Adrenal gland (tissue), 19 donors: ENCODE measurements at places on chromosomes 5 and 9. TPM values are rescaled to one million over a fixed set of nuclear protein-coding genes. Genes with fewer than 3 reads are reported as not detected.

PCDHGA6 gene
- 3.4 TPM for total RNA-seq

DNA sequence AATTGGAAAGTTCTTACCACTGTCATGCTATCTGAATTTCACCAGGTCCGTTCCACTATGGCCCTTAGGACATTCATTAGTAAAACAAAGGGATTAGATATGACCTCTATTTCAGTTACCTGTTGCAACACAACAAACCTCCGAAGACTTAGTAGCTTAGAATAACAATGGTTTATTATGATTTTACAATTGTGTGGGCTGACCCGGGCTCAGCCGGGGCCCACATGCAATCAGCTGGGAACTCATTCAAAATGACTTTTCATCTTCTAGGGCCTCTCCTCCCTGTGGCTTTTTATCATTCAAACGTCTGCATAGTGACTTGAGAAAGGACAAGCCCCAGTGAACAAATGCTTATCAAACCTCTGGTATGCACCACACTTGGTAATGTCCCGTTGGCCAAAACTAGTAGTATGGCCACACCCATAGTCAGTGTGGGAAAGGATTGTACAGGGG lies 2.3 kb upstream of the FBXW11 start:
- peaks cover 26% of the 10 kb centered on the region for H3K4me1 ChIP-seq
- no peak for DNase-seq
- H3K4me3 ChIP-seq, result no peak overlapping the region
- H3K36me3 ChIP-seq, result no peaks in the 10 kb centered on the region

NMUR2 gene
- total RNA-seq, result not detected

DNA sequence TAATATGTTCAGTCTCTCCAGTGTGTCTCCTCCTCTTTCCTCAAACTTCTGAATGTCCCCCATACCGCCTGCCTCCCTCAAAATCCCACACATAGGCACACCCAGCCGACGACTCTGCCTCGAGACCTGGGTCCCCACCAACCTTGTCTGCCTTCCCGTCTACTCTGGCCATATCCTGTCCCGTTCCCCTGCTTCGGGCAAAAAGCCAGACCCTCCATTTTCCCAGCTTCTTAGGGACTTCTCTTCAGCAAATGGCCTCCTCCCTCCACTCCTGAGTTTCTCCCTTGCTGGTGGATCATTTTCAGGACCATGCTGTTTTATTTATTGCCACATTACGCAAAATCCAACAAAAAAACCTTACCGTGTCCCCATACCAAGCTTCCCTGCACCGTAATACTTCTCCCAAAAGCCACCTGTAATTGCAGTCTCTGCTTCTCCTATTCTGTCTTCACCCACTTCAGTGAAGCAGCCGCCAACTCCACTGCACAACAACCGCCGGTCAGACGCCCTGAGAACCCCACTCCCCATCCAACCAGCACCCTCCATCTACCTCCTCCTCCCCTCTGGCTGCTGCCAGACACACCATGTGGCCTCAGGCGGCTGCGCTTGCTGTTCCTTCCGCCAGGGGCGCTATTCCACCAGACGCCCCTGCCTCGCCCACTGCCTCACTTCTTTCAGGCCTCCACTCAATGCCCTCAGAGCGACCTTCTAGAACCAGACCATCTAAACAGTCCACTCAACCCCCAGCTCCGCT lies 117.0 kb downstream of the TRPM6 start:
- DNase-seq, result no peak
- no peaks in the 10 kb centered on the region for H3K36me3 ChIP-seq
- H3K27me3 ChIP-seq, result peaks cover 5% of the 10 kb centered on the region
- no peak overlapping the region for H3K27ac ChIP-seq

DNA sequence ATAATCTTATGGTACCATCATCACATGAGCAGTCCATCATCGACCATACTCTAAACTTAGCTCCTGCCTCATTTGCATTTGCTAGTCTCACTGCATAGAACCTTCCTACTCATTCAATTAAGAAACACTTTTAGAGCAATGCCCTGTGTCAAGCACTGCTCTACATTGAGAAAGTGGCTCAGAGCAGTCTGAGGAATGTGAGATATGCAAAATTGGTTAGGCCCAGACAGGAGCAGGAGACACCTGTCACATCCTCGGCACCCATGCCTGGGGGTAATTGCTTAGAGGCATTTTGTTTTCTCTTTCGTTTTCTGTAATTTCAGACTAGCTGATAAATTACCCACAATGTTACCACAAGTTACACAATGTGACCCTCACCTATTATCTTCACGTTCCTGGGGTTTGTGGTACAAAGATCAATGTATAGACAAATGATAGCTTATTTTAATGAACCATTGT lies 4.9 kb upstream of the RARS1 start:
- no peak for DNase-seq
- no peaks in the 10 kb centered on the region for H3K4me1 ChIP-seq
- H3K27me3 ChIP-seq, result no peaks in the 10 kb centered on the region

DNA sequence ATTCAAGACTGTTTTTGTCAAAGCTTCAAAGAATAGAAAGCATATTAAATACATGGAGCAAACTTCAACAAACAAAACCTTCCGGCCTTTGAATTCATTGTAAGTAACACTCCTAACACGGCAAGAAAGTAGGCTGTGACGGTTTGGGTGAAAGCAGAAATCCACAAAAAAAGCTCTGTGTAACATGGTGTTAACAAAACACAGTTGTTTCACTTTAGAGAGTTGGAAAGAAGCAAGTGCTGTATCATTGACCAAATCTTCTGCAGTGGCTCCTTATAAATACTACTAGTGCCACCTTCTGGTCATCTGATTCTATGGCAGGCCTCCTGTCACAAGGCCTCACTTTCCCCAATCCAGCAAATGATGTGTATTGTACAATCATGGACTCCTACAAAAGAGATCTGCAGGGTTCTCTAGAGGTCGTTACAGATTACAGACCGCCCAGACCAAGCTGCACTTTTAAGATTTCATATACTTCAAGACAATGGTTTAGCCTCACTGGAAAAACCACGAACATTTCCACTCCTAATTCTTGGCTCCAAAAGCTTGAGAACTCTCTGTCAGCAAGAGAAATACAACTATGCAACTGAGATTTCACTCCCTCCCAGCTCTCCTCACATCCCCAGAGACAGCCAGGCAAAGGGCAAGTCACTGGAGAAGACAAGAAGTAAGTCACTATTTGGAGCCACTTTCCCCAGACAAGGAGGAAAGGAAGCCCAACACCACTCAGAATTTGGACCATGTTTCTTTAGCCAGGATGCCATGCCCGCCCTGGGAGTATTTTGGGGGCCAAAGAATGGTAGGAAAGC lies 196.2 kb downstream of the DTWD2 start:
- H3K4me3 ChIP-seq, result no peak overlapping the region
- no peaks in the 10 kb centered on the region for H3K27me3 ChIP-seq
- no peaks in the 10 kb centered on the region for H3K36me3 ChIP-seq
- H3K27ac ChIP-seq, result no peak overlapping the region
- DNase-seq, result peak; percentile 30

DNA sequence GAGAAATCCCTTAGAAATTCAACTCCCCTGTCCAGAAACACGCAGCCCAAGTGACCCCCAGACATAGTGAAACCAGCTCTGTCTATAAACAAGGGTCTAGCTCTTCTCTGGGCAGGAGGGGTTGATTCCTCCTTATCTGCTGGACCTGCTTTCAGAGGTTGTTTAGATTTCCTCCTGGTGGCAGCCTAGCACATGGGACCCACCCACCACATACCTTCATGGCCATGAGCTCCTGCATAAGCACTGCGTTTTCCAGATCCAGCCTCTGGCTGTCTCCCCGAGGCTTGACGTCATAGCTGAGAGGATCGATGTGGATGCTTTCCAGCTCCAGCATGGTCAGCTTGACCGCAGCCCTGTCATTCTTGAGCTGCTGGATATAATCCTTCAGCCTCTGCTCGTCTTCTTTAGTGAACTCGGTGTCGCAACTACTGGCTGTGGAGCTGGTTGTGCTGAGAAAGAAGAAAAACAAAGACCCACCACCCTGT lies 77.0 kb downstream of the DCP2 start:
- H3K36me3 ChIP-seq, result no peaks in the 10 kb centered on the region
- no peaks in the 10 kb centered on the region for H3K4me1 ChIP-seq
- H3K27me3 ChIP-seq, result no peaks in the 10 kb centered on the region
- H3K27ac ChIP-seq, result no peak overlapping the region
- no peak overlapping the region for H3K4me3 ChIP-seq
- DNase-seq, result no peak

GRCh38 chr5:139079991-139080610 lies 118.1 kb downstream of the SIL1 start:
- peaks cover 18% of the 10 kb centered on the region for H3K4me1 ChIP-seq
- DNase-seq, result no peak
- H3K36me3 ChIP-seq, result no peaks in the 10 kb centered on the region
- no peak overlapping the region for H3K4me3 ChIP-seq
- H3K27ac ChIP-seq, result no peak overlapping the region

- H3K27ac ChIP-seq, result no peak overlapping the region
- no peak for DNase-seq
- H3K36me3 ChIP-seq, result peaks cover 31% of the 10 kb centered on the region
- H3K4me1 ChIP-seq, result no peaks in the 10 kb centered on the region
These were observed 61.7 kb downstream of the LIFR start for GRCh38 chr5:38494763-38495162.

PROB1 gene
- 9.8 TPM for total RNA-seq

- no peak overlapping the region for H3K27ac ChIP-seq
- H3K4me1 ChIP-seq, result no peaks in the 10 kb centered on the region
- no peaks in the 10 kb centered on the region for H3K36me3 ChIP-seq
- DNase-seq, result no peak
- no peaks in the 10 kb centered on the region for H3K27me3 ChIP-seq
These were observed 41.7 kb downstream of the SMIM15 start for GRCh38 chr5:61120534-61120933.

DNA sequence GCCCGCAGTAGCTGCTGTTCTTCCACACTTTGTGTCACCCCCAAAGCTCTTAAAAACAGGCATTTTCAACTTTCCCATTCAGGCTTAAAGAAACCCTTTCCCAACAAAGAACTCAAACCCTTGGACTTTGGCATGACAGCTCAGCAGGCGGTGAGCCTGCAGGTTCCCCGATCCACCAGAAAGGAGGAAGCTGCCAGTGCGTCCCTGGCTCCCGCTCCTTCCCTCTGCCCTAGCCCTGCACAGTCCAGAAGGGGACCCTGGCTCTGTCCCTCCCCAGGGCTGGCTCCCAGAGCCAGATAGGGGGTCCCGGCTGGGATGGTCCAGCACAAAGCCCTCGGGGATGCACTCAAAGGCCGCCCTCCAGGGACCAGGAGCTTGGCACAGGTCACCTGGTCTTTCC lies 9.6 kb downstream of the SLC9A3 start:
- H3K27me3 ChIP-seq, result peaks cover 10% of the 10 kb centered on the region
- no peaks in the 10 kb centered on the region for H3K4me1 ChIP-seq
- no peak overlapping the region for H3K4me3 ChIP-seq
- H3K27ac ChIP-seq, result no peak overlapping the region
